ENCODE measurements at places on chromosomes 12 and 14. TPM values are rescaled to one million over a fixed set of nuclear protein-coding genes. Genes with fewer than 3 reads are reported as not detected.

KLRF1 gene
- 0.49 TPM for polyA plus RNA-seq

IKZF4 gene
- 16.6 TPM for polyA plus RNA-seq

SERPINA6 gene
- 7.1 TPM for polyA plus RNA-seq

ACSM4 gene
- 0.17 TPM for polyA plus RNA-seq

DLST gene
- polyA plus RNA-seq, result 116 TPM

AQP6 gene
- 16.1 TPM for polyA plus RNA-seq

DNA sequence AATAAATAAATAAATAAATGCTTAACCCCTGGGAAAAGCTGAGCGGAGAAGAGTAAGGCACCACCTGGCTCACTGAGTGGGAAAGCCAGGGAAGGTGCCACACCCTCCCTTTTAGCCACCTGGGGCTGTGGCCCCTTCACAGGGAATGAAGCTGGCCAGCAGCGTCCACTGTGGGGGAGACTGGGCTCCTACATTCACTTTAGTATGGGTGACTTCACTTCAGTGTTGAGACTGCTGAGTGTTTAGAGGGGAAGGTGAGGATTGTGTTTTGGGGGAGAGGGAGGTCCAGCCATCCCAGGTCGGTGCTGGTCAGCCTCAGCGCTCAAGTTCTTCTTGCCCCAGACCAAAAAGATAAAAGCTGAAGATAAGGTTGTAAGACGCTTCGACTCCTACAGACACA, 1.6 kb downstream of the NAB2 start:
- no peak for DNase-seq

DNA sequence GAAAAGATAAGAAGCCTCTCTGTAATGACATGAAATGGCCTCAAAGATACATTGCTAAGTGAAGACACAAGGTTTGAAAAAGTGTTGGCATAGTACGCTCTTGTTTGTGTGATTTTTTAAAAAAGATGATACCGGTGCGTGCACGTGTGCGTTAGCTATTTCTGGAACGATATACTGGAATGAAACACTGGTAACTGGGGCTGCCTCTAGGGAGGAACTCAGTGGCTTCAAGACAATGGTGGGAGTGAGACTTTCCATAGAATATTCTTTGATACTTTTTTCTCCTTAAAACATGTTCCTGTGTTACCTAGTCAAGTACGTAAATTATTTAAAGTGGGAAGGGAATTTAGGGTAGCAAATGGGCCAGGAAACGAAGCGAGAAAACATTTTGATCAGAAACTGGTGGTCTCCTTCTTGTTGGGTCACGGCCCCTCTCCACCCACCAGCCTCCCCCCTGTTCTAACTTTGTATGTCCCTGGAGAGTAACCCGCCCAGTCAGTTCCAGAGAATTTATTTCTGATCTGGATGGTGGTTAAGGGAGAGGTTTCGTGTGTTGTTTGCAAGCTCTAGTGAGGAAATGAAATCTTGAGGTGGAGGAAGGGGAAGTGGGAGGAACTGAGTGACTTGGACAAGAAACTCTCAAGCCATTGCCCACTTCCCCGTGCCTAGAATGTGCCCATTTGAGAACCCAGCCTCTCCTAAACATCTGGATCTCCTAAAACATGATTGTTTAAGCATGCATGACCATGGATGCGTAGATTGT, 6.6 kb downstream of the FGF6 start:
- no peak for DNase-seq

DNA sequence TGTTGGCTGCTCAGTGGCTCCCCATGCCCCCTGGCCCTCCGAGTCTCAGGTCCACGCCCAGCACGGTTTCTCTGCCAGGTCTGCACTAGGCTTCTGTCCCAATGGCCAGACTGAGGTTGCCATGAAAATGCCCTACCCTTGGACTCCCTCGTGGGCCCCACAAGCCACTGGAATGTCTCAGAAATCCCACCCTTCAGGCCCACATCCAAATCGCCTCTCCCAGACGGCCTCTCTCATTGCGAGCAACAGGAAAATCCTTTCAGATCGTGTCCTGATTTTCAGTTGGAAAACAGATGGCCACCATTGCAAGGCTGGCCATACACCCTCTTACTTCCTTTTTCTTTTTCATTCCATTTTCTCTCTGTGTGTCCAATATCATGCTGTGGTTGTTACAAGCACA, 77.3 kb downstream of the IRF2BPL start:
- DNase-seq, result no peak

GRCh38 chr14:100551056-100551455, 36.2 kb downstream of the BEGAIN start:
- DNase-seq, result no peak

DNA sequence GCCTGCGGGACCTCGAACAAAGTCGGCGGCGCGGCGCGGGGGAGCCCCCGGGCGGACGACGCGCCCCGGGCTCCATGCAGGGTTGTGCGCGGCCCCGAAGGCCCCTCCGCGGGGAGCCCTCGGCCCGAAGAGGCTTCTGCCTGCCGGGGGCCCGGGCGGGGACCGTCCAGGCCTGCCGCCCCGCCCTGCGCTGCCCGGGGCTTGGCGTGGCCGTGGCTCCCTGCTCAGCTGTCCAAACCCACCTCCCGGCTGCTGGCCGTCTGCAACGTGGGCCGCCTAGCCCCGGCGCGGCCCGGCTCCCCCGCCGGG, 670 bp downstream of the DYRK2 start:
- DNase-seq, result no peak

DNA sequence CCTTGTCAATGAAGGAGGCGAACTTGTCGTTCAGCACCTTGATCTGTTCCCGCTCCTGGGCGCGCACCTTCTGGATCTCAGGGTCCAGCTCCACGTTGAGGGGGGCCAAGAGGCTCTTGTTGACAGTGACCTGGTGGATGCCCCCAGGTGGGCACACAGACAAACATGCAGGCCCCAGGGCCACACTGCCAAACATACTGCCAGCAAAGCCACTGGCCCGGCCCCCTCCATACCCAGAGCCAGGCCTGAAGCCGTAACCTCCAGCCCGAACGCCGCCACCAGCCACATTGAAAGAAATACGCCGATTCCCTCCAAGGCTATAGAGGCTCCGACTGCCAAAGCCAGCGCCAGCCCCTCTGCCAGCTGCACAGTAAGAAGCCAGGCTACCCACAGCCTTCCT, 337 bp downstream of the KRT74 start:
- DNase-seq, result no peak

DNA sequence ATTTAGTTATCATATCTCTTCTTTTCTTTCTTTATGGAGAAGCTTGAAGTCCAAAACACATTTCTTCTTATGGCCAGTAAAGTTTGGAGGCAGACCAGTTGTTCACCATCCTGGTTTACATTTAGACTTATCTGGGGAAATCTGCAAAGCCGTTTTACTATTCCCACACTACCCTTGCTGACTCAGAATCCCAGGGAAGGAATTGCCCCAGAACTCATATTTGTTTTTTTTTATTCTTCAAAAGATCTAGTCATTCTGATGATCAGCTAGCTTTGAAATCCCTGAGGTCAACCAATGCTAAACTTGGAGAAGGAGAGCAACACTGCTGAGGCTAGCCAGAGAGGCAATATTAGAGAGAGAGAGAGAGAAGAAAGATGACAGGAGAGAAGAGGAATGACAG, 12.3 kb upstream of the LMO3 start:
- DNase-seq, result no peak

GRCh38 chr14:73953731-73954130, 3.6 kb downstream of the COQ6 start:
- no peak for DNase-seq

DNA sequence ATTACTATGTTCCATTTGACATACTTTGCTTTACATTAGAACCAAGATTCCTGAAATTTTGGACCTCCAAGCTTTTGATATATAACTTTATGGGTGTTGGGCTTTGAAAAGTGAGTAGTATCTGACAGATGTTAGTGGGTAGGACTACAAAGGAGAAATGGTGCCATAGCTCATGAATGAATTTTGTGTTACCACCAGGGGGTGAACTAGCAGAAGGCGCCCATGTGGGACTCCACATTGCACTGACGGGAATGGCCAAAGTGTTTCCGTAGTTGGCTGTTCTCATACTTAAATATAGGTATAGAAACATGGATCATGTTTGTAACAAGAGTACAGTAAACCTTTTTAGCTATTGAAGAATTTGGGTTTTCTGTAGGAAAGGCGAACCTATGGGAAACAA, 337.5 kb downstream of the FLRT2 start:
- DNase-seq, result no peak

- DNase-seq, result peak; percentile 61
These were observed 35.4 kb upstream of the TMEM179 start for GRCh38 chr14:104639885-104640548.

- DNase-seq, result no peak
These were observed 10.0 kb upstream of the C14orf132 start for GRCh38 chr14:96029089-96029645.

DNA sequence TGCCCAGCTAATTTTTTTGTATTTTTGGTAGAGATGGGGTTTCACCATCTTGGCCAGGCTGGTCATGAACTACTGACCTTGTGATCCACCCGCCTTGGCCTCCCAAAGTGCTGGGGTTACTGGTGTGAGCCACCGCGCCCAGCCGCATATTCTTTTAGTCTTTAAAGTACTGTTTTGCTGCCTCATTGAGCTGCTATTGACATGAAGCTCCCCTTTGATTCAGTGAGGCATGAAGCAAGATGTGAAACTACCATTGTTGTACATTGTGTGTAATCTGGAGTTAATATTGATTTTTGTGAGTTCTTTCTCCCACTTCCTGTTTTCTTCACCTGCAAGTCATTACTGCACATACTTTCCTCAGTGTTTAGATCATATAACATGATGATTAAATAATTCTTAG, 80.8 kb downstream of the MNAT1 start:
- no peak for DNase-seq

DNA sequence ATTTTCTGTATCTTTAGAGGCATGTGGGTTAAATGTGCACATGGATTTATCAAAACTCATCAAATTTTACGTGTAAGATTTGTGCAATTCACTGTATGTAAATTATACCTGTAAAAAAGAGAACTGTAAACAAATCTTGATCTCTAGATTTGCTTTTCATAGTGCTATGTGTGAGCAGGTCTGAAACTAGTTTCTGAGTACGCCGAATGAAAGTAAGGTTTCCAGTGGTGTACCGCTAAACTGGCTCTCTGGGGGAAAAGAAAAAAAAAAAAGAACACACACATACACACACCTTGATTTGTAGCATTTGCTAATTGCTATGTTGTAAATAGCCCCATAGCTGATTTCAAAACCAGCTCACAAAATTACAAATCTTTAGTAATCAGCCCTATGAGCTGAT, 8.6 kb upstream of the SLC41A2 start:
- no peak for DNase-seq

GRCh38 chr12:65175385-65175784, 6.0 kb downstream of the LEMD3 start:
- no peak for DNase-seq

GRCh38 chr12:50079771-50080170, 5.4 kb upstream of the SMARCD1 start:
- DNase-seq, result no peak

- DNase-seq, result no peak
These were observed 104.4 kb downstream of the FGD4 start for GRCh38 chr12:32503730-32504129.

- peak; percentile 3 for DNase-seq
These were observed 588.2 kb downstream of the NRXN3 start for GRCh38 chr14:78758333-78758732.

- DNase-seq, result no peak
These were observed 1.9 kb upstream of the RFX4 start for GRCh38 chr12:106580671-106581508.

DNA sequence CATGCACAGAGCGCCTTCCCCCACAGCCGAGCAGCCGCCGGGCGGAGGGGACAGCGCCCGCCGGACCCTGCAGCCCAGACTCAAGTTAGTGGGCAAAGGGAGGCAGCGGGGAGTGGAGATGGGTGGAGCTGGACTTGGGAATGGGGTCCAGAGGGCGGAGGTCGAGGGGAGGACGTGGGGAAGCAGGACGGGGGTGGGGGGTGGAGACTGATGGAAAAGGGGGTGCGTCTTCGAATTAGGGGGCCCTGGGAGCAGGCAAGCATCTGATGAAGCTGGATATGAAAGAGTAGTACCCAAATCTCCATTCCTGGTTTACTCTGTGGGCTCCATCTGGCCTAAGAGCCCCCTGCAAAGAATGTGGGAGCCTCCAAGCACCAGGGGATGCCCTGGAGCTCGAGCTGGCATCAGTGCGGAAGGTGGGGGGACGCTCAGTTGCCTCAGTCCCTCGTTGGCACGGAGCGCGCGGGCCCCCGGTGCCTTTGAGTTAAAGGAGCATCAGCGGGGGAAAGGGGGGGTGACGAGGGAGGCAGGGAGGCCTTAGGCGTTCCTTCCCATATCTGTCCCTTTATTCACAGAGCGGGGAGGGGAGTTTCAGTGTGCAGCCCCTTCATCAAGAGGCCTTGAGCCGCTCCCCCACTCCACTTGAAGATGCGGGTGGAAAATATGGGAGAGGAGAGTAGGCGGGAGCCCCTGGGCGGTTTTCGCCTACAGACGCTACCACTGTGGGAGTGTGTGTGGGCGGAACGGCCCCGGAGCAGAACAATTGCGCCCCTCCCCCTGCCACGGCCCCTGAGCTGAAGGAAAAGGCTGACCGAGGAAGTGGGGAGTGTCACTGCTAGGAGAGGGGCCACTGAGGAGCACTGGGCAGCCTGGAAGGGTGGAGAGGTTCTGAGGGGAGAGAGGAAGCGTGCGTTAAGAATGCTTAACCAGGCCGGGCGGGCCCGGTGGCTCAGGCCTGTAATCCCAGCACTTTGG, 644 bp downstream of the NAB2 start:
- peak; percentile 62 for DNase-seq

DNA sequence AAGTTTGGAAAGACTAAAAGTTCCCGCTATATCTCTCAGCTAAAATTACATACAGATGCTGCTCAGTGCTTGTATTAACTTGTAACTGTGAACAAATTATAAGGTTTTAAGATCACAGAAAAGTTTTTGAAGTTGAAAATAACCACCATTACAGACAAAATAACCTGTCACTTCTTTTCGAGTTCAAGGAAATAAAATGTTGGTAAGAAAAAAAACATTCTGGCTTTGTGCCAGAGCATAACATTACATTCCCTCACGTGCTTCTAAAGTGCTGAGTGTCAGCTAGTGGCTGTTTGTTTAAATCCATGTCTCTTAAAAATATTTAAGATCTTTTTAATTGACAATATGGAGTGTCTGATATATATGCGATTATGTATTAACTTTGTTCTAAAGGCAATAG, 27.2 kb upstream of the ADAMTS20 start:
- no peak for DNase-seq

DNA sequence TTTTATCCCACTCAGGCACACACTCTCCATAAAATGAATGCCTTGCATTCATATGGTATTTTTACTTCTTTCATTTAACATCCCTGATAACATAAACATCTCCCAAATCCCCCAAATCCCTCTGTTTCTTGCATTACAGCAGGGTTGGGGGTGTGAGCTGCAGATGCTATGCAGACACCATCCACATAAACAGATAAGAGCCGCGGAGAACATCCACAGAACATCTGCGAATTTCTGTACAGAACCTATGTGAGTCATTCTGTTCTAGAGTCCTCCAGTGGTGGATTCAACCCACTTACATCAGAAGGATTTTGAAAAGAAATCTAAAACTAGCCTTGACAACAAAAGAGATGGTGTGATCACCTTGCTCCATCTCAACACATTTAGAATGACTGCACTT, 20.3 kb downstream of the FBLN5 start:
- no peak for DNase-seq
